ENCODE measurements at places on chromosomes 7 and 10.

DNA sequence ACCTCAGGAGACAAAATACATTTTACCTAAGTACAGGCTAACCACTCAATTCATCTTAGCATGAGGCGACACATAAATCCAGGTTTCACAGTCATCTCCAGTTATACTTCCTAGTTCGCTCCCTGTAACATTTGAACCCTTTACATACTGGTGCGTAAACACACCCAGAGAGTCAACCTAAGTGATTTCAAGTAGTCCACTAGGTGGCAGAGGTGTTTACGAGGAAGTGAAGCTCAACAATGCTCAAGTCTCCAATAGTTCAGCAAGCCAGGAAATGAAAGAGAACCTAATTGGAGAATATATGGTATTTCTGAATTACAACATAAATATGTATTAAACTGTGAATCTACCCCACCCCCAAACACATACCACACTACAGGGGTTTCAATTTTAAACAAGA, 76.3 kb upstream of the ABCB5 start:
- no peak for DNase-seq

DNA sequence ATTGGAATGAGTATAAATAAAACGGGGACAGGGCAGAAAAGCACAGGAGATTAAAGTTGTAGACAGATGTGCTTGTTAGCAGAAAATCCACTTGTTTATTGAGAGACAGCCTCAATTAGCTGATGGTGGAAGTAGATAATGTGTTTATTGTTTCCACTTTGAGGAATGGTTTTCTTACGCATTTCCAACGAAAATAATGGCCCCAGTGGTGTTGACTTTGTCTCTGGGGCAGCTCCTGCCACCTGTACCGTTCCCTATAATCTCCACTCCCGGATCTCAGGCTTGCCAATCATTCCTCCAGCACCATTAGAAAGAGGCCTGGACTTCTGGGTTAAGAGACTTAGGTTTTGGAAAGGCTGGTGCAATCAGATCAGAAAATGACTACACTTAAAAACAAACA, 638.7 kb downstream of the PARD3 start:
- no peak for DNase-seq

- no peak for DNase-seq
Measured at GRCh38 chr7:81226234-81226633, 307.4 kb upstream of the SEMA3C start.

- DNase-seq, result no peak
Measured at GRCh38 chr7:38191791-38192190, 13.7 kb downstream of the STARD3NL start.

GRCh38 chr10:127971963-127972615, 65.2 kb downstream of the PTPRE start:
- DNase-seq, result no peak

DNA sequence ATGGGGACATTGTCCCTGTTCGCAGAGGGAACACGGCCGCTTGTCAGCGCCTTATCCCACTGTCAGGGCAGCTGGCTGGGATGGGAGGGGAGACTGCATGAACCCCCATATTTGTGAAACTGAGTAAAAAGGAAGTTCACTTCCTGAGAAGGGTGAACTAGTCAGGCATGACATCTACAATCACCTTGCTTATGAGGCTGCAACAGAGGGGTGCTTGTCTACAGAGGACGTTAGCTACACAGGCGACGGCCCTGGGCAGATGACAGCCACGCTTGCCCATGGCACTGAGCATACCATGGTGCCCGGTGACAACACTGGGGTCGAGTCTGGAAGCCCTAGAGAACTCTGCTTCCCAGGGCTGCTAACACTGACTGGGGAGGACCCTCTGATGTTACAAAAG, 46.0 kb upstream of the KDM7A start:
- DNase-seq, result no peak

DNA sequence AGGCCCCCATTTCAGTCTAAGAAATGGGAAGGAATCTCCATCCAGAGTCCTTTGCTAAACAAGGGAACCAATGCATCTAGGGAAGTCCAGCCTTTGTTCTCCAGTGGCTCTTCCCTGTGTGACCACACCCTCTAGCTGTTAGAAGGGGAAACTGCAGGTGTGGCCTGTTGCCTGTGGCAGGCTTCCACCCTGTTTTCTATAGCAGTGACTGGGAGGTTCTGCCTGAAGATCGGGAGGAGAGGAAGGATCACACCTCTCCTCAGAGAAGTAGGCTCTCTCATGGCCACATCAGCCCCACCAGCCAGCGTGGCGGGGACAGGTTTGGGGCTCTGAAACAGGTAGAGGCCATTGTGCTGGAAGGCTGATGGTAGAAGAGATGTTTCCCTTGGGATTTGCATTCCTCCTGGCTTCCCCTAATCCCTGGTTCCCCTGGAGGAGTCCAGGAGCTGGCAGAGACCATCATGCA, 47.7 kb upstream of the TRIM8 start:
- DNase-seq, result no peak

DNA sequence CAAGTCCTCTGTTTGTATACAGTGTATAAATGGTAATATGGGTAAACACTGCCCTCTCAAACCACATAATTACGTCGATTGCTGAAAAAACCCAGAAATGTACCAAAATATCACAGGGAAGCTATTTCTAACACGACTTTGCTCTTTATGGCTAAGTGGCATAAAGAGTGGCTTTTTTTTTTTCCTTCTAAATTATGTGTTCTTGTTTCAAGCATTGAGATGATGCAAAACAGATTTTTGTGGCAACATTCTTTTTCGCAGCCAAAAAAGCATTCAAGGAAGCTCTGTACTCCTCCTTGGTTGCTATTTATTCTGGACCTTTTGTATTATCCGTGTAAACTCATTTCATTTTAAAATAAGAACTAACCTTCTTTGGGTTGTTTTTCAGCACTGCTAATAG, 138.9 kb downstream of the VTI1A start:
- DNase-seq, result no peak

GRCh38 chr10:17038627-17039026, 91.0 kb downstream of the CUBN start:
- peak; percentile 64 for DNase-seq

- no peak for DNase-seq
Measured at GRCh38 chr10:34116681-34117271, 698.3 kb downstream of the PARD3 start.

- no peak for DNase-seq
Measured at GRCh38 chr10:132229834-132230556, 43.2 kb downstream of the DPYSL4 start.

GRCh38 chr7:107170051-107170915, 1.5 kb downstream of the HBP1 start:
- DNase-seq, result no peak

GRCh38 chr7:1056785-1057410, 12.6 kb downstream of the GPR146 start:
- no peak for DNase-seq

DNA sequence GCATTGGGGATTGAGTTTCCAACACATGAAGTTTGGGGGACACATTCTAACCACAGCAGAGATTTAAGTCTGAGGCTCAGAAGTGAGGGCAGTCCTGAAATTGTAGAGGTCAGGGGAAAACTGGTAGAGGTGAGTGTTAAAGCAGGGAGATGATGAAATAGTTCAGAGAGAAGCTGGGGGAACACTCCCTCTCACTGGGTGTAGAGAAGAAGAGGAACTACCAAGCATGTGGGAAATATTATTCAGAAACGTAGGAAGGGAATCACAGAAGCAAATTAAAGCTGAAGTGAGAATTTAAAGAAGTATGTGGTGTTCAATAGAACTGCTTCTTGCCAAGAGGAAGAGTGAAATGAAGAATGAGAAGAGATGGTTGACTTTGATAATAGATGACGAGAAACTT, 121.5 kb upstream of the FAM3C start:
- no peak for DNase-seq

DNA sequence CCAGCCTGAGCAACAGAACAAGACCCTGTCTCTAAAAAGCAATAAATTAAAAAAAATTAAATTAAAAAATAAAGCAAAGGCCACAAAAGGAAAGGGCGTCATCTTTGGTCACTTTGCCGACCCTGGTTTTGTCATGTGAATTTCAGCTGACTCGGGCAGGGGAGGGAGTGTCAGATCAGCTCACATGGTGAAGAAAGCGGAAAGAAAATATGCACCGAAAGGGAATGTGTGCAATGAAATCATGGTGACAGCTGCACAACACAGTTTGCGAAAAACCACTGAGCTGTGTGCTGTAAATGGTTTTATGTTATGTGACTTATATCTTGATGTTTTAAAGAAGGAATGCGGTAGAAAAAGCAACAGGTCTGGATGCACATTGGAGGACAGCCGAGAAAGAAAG, 39.8 kb downstream of the RCC1L start:
- no peak for DNase-seq

- DNase-seq, result no peak
Measured at GRCh38 chr10:77041636-77042258, 595.9 kb downstream of the KCNMA1 start.

DNA sequence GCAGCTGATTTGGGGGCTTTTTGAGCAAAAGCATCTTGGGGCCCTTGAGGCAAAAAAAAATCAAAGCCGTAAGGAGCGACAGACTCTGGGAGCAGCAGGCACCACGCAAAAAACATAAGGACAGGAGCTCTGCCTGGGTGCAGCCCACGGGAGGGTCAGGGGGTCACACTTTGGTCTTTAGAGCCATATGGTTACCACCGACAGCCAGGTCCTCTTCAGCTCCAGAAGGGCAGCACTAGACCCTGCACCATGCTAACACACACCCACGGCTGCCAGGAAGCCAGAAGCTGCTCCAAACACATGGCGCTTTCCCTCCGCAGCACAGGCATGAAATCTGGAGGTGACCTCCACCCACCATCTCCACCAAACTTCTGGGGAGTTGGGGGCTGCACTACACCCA, 47.1 kb downstream of the RSU1 start:
- no peak for DNase-seq

DNA sequence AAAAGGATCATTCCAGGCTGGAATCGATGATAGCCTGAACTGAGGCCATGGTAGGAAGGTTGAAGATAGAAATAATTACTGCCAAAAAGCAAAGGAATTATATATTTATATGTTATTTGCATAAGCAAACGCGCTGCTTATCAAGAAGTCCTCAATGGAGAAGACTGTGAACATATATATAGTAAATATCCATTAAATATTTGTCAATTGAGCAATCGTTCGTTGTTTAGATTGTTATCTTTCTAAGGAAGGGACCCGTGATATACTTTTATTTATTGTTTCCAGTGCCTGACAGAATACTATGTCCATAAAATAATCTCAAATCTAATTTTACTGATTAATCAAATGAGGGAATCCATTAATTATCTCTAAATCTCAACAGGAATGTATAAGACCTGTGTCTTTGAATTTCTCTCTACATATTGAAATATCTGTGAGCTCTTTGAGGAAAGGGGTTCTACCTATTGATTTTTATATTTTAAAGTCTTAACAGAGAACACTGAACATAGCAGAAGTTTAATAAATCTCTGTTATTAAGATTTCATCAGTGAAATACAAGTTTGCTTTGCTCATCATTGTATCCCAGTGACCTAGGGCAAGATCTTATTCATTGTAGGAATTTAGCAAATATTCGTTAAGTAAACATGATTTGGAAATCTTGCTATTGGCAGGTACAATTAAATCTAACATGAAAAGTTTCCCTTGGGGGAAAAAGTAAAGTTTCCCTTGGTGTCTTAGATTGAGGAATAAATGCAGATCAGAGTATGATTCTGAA, 12.0 kb upstream of the HERC4 start:
- DNase-seq, result no peak

- DNase-seq, result no peak
Measured at GRCh38 chr7:148211740-148212151, 378.8 kb upstream of the C7orf33 start.

DNA sequence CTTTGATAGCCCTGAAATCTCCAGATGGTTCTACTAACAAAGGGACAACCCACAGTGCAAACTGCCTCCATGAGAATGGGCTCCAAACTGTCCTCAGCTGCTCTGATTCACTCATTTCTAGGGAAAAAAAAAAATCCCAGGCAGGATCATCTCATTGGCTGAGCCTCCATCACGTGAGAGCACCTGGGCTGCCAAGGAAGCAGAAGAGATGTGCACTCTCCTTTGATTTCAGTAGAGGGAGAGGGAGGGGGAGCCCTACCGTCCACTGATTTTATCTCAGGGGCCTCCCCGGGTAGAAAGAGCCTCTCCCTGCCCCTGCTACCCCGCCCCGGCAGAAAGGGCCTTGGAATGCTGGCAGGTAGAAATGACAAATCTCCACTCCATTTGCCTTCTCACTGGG, 725.4 kb downstream of the PHTF2 start:
- DNase-seq, result no peak

DNA sequence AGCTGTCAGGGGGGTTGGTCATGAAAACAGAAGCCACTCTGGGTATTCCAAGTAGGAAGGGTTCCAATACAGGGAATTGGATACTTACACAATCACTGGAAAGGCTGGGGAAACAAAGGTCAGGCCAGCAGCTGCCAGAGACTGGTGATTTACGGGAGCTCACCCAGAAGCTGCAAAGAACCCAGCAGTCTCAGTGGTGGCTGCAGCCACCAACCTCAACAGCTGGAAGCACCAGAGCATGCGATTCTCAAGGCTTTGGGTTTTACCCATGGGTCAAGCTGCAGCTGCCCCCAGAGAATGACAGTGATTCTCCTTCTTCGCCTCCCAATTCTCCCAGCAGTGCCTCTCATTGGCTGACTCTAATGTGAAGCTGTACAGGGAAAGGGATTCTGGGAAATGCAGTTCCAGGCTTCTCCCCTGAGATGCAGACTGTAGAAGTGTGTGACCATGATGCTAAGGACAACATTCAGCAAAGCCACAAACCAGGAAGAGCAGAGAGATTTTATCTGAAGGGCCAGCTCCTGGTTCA, 107.2 kb upstream of the TCF7L2 start:
- peak; percentile 39 for DNase-seq

- no peak for DNase-seq
Measured at GRCh38 chr10:44755481-44755880, 155.7 kb upstream of the TMEM72 start.

DNA sequence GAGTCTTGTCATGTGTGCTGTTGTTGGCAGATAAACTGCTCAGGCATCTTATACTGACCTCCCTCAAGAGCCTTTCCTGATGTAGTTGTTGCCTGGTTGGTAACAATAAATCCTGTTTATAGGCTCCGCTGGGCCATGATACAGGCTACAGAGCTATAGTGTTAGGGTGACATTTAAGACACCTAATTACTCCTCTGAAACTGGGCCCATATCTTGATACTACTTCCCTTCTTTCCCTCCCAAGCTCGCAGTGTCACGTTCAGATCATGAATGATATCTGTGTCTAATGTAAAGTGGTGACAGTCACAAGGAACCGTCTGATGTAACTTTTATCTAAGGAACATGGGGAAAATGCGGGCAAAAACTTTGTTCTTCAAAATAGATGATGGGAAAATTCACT, 35.4 kb downstream of the CROT start:
- DNase-seq, result no peak

- DNase-seq, result no peak
Measured at GRCh38 chr7:137130751-137131158, 212.8 kb downstream of the PTN start.

Data from skeletal muscle cell (primary cell).